Nucleus accumbens (tissue), 56 donors: ENCODE measurements at places on chromosomes 1 and 21.
A peak's percentile ranks its signal among the peaks of the same experiment; 100 is the strongest.

GRCh38 chr1:232675260-232675659 lies 45.3 kb upstream of the SIPA1L2 start:
- DNase-seq, result no peak

DNA sequence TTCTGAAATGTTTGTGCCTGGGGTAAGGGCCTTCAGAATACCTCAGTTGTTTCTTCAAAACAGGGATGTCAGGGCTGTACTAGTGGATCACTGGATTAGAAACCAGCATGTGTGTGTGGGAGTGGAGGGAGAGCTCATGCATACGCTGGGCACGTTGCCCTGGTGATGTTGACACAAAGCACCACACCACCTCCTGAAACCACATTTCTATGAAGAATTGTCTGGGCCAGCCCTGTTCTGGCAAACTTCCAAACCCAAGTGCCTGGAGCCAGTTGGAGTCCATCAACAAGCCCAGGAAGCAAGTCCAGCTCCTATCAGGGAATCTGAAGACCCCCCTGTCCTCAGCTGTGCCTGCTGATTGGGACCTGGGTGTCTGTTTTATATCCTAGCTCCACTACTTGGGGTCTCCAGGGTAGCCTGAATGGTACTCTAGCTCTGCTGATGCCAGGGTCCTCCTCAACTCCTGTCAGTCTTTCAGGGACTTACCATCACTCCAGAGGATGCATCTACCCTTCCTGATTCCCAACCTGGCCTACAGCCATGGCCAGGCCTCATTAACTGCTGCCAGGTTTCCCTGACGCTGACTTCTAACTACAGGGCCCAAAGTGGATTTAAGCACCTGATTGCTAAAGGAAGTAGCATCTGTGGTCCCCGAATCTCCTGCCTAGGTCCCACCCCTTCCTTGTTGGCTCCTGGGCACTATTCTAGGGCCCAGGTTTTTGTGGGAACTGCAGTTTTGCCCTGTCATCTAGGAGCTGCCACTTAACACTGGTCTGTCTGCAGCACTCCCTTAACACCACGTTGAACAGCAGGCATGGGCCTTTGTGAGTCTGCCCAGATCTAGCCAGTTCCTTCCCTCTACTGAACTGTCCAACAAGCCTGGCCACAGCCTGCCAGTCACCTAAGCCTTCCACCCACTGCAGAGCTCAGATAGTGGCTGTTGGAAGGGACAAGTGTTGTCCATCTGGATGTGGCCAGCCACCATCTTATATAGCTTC lies 45.5 kb downstream of the LPAR3 start:
- DNase-seq, result peak; percentile 21

DNA sequence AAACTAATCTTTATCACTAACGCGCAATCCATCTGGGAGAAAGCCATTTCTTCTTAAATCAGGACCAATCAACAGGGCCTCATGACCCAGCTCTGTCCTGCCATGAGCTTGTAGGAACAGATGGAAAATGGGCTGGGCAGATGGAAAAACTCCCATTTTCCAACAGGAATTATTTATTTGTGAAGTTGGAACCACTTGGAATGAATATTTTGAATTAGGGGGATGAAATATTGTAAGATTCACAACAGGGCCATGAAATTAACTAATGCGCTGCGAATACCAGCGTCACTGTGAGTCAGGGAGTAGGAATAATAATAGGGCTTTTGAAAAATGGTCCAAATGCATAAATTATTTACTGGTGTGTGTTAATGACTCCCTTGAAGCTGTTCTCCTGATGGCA lies 53.1 kb upstream of the CYP2J2 start:
- DNase-seq, result no peak

GRCh38 chr1:118099686-118100085 lies 85.3 kb downstream of the SPAG17 start:
- DNase-seq, result no peak

DNA sequence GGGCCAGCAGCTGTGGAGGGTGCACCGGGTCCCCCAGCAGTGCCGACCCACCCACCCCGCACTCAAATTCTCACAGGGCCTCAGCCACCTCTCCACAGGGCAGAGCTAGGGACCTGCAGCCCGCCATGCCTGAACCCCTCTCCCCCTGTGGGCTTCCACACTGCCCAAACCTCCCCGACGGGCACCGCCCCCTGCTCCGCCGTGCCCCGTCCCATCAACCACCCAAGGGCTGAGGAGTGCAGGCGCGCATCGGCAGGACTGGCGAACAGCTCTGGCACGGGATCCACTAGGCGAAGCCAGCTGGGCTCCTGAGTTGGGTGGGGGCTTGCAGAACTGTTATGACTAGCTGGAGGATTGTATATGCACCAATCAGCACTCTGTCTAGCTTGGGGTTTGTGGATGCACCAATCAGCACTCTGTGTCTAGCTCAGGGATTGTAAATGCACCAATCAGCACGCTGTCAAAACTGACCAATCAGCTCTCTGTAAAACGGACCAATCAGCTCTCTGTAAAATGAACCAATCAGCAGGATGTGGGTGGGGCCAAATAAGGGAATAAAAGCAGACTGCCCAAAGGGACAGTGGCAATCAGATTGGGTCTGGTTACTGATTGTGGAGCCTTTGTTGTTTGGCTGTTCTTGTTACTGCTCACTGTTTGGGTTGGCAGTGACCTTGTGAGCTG lies 12.4 kb upstream of the RCAN3 start:
- DNase-seq, result no peak
